Thyroid gland (tissue), 4 donors: ENCODE measurements at places on chromosomes 4 and X. TPM values are rescaled to one million over a fixed set of nuclear protein-coding genes. Genes with fewer than 3 reads are reported as not detected.

DNA sequence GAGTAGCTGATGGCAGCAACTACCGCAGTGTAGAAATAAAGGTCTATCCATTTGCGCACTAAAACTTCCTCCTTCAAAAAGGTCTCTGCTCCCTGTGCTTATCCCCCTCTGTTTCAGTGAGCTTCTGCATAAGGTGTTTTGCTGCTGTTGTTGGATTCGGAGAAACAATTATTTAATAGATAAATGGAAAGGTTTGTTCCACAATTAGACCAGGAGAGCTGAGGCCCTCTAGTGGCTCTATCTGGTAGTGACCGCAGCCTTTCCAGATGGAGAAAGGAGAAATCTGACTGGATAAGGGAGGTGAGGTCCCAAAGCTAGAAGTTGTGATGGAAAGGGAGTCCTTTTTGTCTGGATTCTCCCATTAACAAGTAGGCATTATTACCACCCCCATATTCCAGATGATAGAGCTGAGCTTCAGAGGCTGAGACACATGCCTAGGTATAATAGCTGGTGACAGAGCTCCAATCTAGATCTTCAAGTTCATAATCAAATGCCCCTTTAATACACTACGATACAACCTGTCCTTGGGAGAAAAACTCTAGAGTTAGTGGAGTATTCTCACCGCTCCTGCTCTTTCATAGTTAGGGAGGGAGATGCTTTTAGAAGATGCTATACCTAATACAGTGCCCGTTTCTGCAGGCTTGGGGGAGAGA lies 5.1 kb upstream of the GABRQ start:
- H3K4me3 ChIP-seq, result no peak overlapping the region
- no peak overlapping the region for H3K27ac ChIP-seq
- H3K27me3 ChIP-seq, result no peaks in the 10 kb centered on the region
- peak; percentile 45 for DNase-seq

DNA sequence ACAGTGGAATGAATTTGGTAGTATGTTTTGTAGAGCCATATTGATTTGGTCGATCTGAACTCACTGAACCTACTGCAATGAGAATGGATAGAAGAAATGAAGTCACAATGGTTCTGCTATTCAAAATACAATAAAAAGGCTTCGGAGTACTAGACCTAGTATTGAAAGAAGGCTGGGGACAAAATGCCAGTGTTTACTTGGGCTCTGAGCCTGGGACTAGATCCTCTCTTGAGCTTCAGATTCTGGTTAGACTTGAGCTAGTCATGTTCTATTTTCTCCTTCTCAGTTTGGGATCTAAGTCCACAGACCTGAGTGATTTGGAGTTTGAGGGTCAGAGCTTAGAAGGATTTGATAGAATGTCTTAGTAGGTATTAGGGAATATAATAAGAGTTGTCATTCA lies 9.9 kb downstream of the INTS12 start:
- no peaks in the 10 kb centered on the region for H3K4me1 ChIP-seq
- DNase-seq, result no peak
- no peaks in the 10 kb centered on the region for H3K27me3 ChIP-seq
- H3K36me3 ChIP-seq, result peaks cover 18% of the 10 kb centered on the region

- H3K36me3 ChIP-seq, result no peaks in the 10 kb centered on the region
- no peak overlapping the region for H3K4me3 ChIP-seq
- no peak overlapping the region for H3K27ac ChIP-seq
- H3K4me1 ChIP-seq, result no peaks in the 10 kb centered on the region
These were observed 111.2 kb upstream of the ZNF827 start for GRCh38 chr4:146049802-146050201.

DNA sequence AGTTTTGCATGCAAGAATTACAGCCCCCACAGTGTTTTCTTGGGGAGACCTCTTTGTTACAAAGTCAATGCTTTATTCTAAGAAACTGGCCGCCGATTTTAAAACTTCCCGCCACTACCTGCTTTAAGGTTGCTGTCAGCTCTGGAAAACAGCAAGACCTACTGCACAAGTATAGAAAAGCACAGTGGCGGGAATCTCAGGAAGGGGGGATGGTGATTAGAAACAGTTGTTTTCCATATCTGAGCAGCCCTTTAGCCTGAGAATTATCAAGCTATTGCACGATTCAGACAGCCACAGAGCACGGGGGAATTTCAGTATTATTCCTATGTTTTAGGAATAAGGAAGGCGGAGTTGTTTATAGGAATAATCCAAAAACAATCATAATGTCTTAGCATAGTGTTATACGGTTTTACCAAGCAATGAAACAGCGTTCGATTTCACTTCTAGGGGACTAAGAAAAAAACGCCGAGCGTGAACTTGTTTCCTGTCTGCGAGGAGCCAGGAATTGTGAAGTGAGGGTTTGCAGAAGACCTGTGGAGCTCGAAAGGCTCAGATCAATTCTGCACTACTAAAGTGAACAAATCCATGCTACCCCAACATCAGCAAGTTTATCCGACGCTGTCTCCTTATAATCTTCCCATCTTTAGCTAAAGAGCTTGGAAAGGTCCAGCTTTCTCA lies 81.3 kb downstream of the HMGN5 start:
- H3K4me3 ChIP-seq, result peak overlapping the region; percentile 27
- no peaks in the 10 kb centered on the region for H3K27me3 ChIP-seq
- H3K36me3 ChIP-seq, result no peaks in the 10 kb centered on the region

GRCh38 chr4:106062452-106062875 lies 167.2 kb downstream of the NPNT start:
- no peak overlapping the region for H3K27ac ChIP-seq
- DNase-seq, result no peak
- peaks cover 6% of the 10 kb centered on the region for H3K4me1 ChIP-seq
- no peaks in the 10 kb centered on the region for H3K36me3 ChIP-seq
- H3K27me3 ChIP-seq, result no peaks in the 10 kb centered on the region

GRCh38 chrX:40105835-40106675 lies 8.3 kb upstream of the BCOR start:
- no peaks in the 10 kb centered on the region for H3K27me3 ChIP-seq
- H3K4me1 ChIP-seq, result peaks cover 47% of the 10 kb centered on the region
- peak; percentile 83 for DNase-seq
- peak overlapping the region; percentile 63 for H3K27ac ChIP-seq

GRCh38 chr4:14262221-14262620 lies 634.7 kb upstream of the BOD1L1 start:
- no peaks in the 10 kb centered on the region for H3K4me1 ChIP-seq
- no peak for DNase-seq
- H3K4me3 ChIP-seq, result no peak overlapping the region
- H3K27me3 ChIP-seq, result no peaks in the 10 kb centered on the region
- H3K36me3 ChIP-seq, result no peaks in the 10 kb centered on the region

- no peak for DNase-seq
- H3K36me3 ChIP-seq, result no peaks in the 10 kb centered on the region
- H3K27ac ChIP-seq, result no peak overlapping the region
- no peaks in the 10 kb centered on the region for H3K27me3 ChIP-seq
These were observed 330.5 kb upstream of the GALNT7 start for GRCh38 chr4:172838111-172838510.

DNA sequence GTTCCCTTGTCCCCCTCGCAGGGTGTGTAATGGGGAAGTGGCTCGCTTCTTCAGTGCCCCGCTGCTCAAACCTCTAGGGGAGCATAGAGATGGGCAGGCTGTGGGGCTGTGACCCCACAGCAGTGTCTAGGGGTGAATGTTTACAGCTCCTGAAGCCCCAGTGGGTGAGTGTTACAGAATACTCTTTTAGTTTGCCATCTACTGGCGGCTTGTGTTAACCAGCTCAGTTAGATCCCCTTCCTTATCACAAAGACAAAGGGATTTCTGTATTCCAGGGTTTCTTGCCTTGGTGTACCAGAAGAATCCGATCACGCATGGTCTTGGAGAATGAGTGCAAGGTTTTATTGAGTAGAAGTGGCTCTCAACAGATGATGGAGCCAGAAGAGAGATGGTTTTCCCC lies 108.1 kb upstream of the IQCM start:
- no peak overlapping the region for H3K27ac ChIP-seq
- no peak overlapping the region for H3K4me3 ChIP-seq
- no peaks in the 10 kb centered on the region for H3K4me1 ChIP-seq

DNA sequence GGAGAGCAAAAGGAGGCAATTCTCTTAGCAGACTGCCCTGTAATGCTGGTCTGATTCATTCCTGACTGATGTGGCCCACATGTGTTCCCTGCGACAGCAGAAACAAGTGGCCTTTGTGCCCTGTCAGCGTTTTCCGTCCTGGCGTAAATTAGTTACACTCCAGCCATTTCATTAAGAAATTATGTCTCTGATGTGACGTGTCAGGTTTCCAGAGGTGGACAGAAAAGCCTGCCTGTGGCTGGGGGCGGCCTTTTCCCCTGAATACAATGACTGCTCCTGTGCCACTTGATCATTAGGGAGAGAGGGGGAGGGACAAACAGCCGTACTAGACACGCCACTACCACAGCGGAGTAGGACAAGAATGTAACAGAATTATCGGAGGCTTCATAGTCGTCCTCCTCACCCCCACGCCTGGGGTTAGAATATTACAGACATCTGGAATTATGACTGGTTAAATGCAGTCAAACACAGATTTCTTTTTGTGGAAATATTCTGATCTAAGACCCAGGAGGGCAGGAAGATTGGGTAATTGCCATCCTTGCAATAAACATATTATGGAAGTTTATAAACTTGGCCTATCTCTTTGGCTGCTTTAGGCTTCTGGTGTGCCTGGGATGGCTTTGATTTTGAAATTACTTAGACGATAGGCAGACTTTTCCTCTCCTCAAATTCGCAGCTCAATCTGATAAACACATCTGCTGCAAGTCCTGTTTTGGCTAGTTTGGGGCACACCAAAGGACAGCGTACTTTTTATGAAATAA lies 146.2 kb upstream of the BCOR start:
- H3K27me3 ChIP-seq, result no peaks in the 10 kb centered on the region
- DNase-seq, result no peak
- no peak overlapping the region for H3K4me3 ChIP-seq

DNA sequence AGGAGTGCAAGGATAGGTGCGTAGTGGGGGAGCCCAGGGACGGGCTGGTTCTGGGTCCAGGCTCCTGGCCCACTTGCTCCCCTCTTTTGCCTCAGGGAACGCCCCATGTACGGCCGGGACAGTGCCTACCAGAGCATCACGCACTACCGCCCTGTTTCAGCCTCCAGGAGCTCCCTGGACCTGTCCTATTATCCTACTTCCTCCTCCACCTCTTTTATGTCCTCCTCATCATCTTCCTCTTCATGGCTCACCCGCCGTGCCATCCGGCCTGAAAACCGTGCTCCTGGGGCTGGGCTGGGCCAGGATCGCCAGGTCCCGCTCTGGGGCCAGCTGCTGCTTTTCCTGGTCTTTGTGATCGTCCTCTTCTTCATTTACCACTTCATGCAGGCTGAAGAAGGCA lies 1.7 kb downstream of the EMD start:
- H3K4me1 ChIP-seq, result peaks cover 10% of the 10 kb centered on the region
- no peak overlapping the region for H3K4me3 ChIP-seq
- no peaks in the 10 kb centered on the region for H3K27me3 ChIP-seq

- H3K27me3 ChIP-seq, result no peaks in the 10 kb centered on the region
- no peaks in the 10 kb centered on the region for H3K36me3 ChIP-seq
- no peaks in the 10 kb centered on the region for H3K4me1 ChIP-seq
- no peak overlapping the region for H3K4me3 ChIP-seq
- DNase-seq, result no peak
These were observed 301.9 kb upstream of the ARSJ start for GRCh38 chr4:114281164-114281960.

DNA sequence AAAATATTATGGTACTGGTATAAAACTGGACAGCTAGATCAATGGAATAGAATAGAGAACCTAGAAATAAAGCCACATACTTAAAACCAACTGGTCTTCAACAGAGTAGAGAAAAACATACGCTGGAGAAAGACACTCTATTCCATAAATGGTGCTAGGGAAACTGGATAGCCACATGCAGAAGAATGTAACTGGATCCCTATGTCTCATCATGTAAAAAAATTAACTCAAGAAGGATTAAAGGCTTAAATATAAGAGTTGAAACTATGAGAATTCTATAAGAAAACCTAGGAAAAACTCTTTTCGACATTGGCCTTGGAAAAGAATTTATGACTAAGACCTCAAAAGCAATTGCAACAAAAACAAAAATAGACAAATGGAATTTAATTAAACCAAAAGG lies 114.6 kb downstream of the PCDH18 start:
- H3K36me3 ChIP-seq, result no peaks in the 10 kb centered on the region
- H3K27ac ChIP-seq, result no peak overlapping the region

DNA sequence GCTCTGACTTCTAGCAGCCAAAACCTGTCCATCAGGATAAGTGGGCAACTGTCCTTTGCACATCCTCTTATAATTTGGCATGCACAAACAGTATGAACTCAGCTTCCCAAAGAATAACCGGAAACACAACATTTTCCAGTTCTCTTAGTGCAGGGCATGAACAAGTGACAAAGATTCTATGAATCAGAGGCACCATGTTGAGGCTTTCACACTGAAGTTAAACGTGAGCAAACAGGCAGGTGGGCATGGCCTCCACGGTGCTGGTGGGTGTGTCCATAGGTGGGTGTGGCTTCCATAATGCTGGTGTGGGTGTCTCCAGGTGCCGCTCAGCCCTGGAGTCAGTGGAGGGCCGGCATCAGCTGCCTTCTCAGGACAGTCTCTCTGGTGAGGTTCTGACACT lies 196.5 kb downstream of the SMIM20 start:
- H3K27me3 ChIP-seq, result no peaks in the 10 kb centered on the region
- no peaks in the 10 kb centered on the region for H3K36me3 ChIP-seq
- no peak overlapping the region for H3K4me3 ChIP-seq
- no peaks in the 10 kb centered on the region for H3K4me1 ChIP-seq
- H3K27ac ChIP-seq, result no peak overlapping the region

GRCh38 chrX:107574711-107575110 lies 53.6 kb upstream of the PRPS1 start:
- H3K4me1 ChIP-seq, result no peaks in the 10 kb centered on the region
- no peak for DNase-seq
- H3K36me3 ChIP-seq, result no peaks in the 10 kb centered on the region
- H3K27ac ChIP-seq, result no peak overlapping the region
- H3K4me3 ChIP-seq, result no peak overlapping the region

- no peaks in the 10 kb centered on the region for H3K27me3 ChIP-seq
- peaks cover 4% of the 10 kb centered on the region for H3K4me1 ChIP-seq
- H3K4me3 ChIP-seq, result no peak overlapping the region
- peak; percentile 35 for DNase-seq
- H3K27ac ChIP-seq, result no peak overlapping the region
These were observed 8.6 kb upstream of the BGN start for GRCh38 chrX:153486171-153486570.

The PPEF2 gene
- not detected for total RNA-seq

The PNMA3 gene
- 0.29 TPM for total RNA-seq

The NSUN7 gene
- 19.3 TPM for total RNA-seq

The MAGEA2B gene
- total RNA-seq, result not detected

The POU3F4 gene
- not detected for total RNA-seq

The HGFAC gene
- not detected for total RNA-seq

The TSPAN5 gene
- total RNA-seq, result 26.4 TPM

The TFDP3 gene
- total RNA-seq, result not detected

The GLRB gene
- 0.88 TPM for total RNA-seq

The CPZ gene
- total RNA-seq, result 5.1 TPM
